ENCODE measurements at places on chromosomes 12 and 14.
A peak's percentile ranks its signal among the peaks of the same experiment; 100 is the strongest.

GRCh38 chr12:30268041-30268440 lies 427.6 kb downstream of the IPO8 start:
- no peak for DNase-seq

- DNase-seq = no peak
Measured at GRCh38 chr12:66438601-66439000, 136.3 kb downstream of the HELB start.

GRCh38 chr14:100271247-100271939 lies 32.4 kb downstream of the YY1 start:
- DNase-seq = no peak

GRCh38 chr12:121397521-121397920 lies 2.4 kb upstream of the RNF34 start:
- DNase-seq = no peak

GRCh38 chr12:4763549-4763948 lies 43.3 kb downstream of the GALNT8 start:
- DNase-seq = no peak

- DNase-seq = no peak
Measured at GRCh38 chr12:85874031-85874461, at the start of gene NTS. Gene NTS, plus strand, starts transcription at chr12:85874295. Its CDS starts 109 bp downstream, at chr12:85874404.

GRCh38 chr12:108696111-108696995 lies 35.0 kb downstream of the CORO1C start:
- DNase-seq = no peak

DNA sequence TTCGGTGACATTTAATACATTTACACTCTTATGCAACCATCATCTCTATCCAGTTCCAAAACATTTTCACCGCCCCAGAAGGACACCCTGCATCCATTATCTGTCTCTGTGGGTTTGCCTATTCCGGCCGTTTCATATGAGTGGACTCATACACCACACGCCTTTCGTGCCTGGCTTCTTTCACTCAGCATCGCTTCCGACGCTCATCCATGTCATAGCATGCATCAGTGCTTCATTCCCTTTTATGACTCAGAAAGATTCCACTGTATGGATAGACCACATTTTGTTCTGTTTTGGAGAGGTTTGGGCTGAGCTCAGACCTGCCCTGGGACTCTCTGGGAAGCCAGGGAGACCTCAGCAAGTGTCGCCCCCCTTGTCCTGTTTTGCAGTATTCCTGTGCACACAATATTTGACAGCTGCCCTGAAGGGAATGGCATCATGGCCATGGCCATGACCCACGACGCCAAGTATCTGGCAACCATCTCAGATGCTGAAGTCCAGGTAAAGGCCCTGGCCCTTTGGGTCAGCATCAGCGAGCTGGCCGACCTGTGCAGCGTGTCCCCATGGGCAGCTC lies 23.8 kb downstream of the CFAP251 start:
- DNase-seq = peak; percentile 32

GRCh38 chr14:83294941-83295340 lies 1761.3 kb upstream of the SEL1L start:
- DNase-seq = no peak

- DNase-seq = no peak
Measured at GRCh38 chr12:75635606-75636444, 124.4 kb upstream of the KRR1 start.

- DNase-seq = no peak
Measured at GRCh38 chr12:5794156-5794555, 150.9 kb downstream of the ANO2 start.

GRCh38 chr14:36217027-36217426 lies 40.5 kb upstream of the PTCSC3 start:
- DNase-seq = no peak

DNA sequence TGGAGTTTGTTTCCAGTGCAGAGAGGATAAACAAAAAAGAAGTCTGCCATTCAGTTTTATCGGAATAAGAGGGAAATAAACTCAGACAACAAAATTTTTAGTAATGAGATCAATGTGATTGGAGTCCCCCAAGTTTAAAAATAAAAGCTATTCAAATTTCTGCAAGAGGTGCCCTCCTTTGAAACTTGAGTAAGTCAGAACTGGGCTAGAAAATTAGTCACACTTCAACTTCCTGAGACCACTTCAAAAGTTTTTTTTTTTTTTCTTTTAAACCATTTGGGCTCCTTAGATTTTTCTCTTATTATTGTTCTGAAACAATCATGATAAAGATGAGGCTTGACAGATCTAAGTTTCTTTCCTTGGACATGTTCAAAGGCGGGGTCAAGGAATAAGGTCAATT lies 3.2 kb downstream of the DACT1 start:
- DNase-seq = no peak

DNA sequence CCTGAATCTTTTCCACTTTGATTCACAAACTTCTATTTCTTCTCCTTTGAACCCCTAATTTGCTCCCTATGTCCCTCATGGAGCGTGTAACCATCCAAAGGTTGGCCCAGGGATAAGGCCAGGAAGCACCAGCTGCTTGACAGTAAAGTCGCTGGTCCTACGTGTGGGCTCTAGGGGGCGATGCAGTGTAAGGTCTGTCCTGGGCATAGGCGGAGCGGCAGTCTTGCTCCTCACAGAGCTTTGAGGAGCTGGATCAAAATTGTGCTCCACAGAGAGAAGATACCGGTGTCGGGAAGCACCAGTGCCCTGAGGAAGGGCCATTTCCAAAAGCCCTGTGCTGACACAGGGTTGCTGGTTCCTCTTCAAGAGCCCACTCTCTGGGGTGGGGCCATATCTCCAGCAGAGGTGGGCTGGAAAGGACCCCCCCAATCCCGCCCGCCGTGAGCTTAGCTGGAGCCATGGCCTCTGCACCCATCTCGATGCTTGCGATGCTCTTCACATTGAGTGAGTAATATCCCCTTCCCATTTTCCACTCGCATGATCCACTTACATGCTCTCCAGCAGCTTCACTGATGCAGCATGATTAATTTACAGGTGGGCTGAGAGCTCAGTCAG lies 49.9 kb upstream of the OR4E1 start:
- no peak for DNase-seq

DNA sequence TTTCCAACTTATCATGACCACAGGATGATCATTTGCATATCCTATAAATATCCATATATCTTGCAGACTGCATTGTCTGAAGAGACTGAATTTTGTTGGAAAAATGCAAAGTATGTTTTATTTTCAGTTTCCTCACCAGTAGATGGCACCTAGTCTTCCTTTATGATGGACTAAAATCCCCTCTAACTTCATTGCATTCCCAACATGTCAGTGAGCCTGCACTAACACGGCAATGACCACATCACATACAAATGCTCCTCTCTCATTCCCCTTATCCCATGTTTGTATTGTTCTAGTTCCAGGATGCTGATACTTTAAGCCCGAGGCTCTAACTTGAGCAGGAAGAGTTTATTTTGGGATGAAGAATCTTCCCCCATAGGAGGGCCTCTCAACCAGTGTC lies 24.7 kb upstream of the MYBPC1 start:
- DNase-seq = no peak

- no peak for DNase-seq
Measured at GRCh38 chr14:50569714-50570274, 9.8 kb downstream of the ATL1 start.

DNA sequence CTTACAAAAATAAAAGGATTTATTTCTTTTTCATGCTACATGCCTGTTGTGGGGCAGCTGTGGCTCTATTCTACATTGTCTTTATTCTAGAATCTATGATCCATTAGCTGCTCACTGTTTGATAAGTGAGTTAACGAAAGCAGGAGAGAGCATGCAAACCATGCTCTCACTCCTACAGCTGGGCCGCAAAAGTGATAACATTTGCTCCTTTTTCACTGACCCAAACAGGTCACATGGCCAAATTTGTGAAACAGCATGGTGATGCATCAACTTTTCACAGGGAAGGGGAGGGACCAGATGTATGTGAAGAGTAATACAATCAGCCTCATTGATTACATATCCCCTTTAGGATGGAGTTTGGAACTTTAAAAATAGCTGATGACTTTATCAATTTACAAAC lies 456.9 kb upstream of the SYT1 start:
- DNase-seq = no peak

DNA sequence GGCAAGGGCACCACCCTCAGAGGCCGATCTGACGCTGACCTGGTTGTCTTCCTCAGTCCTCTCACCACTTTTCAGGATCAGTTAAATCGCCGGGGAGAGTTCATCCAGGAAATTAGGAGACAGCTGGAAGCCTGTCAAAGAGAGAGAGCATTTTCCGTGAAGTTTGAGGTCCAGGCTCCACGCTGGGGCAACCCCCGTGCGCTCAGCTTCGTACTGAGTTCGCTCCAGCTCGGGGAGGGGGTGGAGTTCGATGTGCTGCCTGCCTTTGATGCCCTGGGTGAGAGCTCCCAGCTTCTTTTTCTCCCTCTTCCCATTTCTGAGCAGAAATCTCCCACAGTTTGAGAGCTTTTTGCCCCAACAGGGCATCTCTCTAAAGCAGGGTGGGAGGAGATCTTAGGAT lies 1.8 kb downstream of the OAS1 start:
- DNase-seq = no peak

GRCh38 chr14:51593397-51593796 lies 58.3 kb upstream of the FRMD6 start:
- no peak for DNase-seq

DNA sequence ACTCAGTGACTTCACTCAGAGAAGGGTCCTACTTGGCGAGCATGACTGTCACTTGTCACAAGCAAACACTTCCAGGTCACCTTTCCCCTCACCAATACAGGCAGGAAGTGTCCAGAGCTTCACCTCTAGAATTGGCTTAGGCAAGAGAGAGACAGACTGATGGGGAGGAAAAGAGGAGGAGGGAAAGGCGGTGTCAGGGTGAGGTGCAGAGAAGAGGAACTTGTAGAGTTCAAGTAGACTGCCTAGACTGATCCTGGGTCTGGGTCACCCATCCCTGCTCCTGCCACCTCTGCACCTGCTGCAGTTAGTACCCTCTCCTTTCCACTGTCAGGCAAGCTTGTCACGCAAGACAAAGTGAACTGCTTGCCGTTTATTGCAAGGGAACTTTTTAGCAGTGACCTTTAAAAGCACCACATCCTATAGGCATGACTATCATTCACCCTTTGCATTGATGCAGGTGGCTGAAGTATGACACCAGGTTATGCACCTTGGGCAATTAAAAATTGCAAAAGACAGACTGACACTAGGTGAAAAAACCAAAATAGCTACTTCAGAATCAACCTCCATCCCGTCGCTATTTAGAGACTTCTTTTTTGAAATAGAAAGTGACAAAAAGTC lies 292.4 kb downstream of the SYT1 start:
- DNase-seq = no peak

DNA sequence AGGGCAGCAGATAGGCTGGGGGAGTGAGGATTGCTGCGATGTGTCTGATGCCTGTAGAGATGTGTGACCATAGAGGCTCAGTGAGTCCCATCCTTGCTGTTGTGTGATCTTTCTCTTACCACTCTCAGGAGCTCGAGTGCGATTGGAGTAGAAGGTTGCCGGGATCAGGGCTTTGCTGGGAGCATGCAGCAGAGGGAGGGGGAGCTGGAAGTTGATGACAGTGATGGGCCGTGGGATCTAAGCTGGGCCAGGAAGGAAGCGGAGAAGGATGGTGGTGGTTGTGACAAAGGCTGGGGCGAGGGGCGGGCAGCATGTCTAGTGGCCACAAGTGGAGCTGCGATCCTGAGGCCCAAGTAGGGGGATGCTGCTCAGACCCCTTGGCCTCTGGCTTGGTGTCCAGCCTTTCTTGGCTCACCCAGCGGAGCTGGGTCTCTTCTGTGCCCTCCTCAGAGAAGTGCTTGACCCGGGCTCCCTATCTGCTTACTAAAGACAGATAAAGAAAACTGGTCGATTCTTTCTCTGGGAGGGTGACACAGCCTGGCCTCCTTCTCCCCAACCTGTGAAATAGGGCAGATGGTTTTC lies 66.2 kb downstream of the PRMT8 start:
- peak; percentile 73 for DNase-seq

DNA sequence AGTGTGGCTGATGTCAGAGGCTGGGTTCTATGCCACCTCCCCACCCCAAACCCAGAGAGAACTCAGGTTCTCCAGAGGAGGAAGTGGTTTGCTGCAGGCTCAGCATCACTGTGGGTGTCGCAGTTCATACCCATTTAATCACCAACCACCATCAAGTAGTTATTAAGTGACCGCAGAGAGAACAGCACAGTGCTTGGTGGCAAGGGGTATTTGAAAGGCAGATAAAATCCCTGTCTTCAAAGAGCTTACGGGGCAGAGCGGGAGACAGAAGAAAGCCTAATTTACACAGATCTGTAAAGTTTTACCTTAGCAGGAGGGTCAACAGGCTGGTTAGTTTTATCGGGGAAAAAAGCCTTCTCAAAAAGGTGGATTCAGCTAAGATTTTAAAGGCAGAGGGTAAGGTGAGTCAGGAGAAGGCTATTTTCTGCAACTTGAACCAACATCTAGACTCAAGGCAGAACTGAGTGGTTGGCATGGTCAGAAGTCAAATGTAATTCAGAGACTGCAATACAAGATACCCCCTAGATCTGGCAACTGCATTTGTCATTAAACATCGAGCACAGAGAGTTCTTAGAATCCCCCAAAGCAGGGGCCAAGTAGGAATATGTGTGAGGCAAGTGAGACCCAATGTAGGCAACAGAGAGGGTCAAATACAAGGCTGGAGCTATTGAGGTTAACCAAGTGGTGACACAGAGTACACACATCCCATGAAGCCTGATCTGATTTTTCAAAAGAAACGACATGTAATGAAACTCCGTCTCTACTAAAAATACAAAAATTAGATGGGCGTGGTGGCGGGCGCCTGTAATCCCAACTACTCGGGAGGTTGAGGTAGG lies 13.2 kb downstream of the PXN start:
- DNase-seq = no peak

DNA sequence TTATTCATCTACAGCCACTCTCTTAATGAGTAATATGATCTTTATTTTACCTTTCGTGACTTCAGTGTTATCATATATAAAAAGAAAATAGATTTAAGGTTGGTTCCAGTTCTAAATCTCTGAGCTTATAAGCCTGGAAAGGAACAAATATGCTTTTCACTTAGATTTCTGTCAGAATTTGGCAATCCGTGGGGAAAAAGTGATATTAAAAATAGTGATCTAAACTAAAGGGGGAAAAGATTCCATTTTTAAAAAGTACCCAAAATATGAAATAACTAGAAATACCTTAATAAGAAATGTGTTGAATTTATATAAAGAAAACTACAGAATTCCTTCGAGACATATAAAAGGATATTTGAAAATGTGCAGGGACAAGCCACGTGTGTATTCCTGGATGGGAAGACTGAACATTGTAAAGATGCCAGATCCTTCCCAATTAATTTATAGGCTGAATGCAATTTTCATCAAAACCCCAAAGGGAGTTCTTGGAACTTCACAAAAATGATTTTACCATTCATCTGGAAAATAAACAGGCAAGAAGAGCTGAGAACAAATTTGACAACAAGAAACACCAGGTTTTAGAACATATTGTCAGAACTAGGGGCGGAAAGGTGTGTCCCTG lies 142.5 kb downstream of the EFCAB11 start:
- DNase-seq = no peak
